A549 treated with RU486 at 1 μM for 4 hours (cell line): ENCODE measurements at places on chromosomes 3 and 15. TPM values are rescaled to one million over a fixed set of nuclear protein-coding genes. Genes with fewer than 3 reads are reported as not detected.

The FRMD4B gene
- total RNA-seq: 0.80 to 2.5 TPM (median 1.4 TPM) in 5 replicates

The LMOD3 gene
- not detected in 5 replicates for total RNA-seq

The SST gene
- total RNA-seq: not detected in 5 replicates

The HDAC11 gene
- total RNA-seq: 5.3 to 8.4 TPM (median 7.3 TPM) in 5 replicates

The BTD gene
- total RNA-seq: 15.3 to 18.1 TPM (median 16.9 TPM) in 5 replicates

The ANKRD63 gene
- total RNA-seq: 0.31 to 0.80 TPM (median 0.44 TPM) in 4 of 5 replicates, not detected in the other
